ENCODE measurements at places on chromosomes 16 and 17.

- no peak for DNase-seq
Observed at GRCh38 chr16:87736008-87736382, 29.8 kb downstream of the KLHDC4 start.

GRCh38 chr17:66583112-66583748 is 251.7 kb upstream of the CACNG5 start:
- no peak for DNase-seq

DNA sequence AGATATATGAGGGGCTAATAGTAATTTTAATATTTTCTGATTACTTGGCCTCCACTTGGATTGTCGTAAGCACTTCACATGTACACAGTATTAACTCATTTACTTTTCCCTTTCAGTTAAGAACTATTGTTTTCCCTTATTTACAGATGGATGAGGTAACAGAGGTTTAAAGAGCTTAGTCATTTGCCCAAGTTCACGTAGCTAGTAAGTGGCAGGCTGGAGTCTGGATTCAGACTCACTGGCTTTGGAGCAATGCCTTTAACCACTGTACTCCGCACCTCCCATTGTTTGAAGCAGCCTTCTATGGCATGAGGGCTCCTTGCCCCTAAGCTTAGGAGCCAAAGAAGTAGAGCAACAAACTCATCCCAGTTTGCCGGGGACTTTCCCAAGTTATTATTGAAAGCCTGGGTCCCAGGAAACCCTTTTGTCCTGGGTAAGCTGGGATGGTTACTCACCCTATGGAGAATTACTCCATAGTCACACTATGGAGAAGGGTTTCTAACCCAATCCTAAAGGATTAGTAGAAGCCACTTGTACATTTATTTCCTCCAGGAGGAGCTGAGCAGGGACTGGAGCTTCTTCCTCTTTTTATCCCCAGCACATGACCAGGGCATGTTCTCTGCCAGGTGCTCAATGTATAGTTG is 12.3 kb downstream of the FOXL1 start:
- DNase-seq: no peak

DNA sequence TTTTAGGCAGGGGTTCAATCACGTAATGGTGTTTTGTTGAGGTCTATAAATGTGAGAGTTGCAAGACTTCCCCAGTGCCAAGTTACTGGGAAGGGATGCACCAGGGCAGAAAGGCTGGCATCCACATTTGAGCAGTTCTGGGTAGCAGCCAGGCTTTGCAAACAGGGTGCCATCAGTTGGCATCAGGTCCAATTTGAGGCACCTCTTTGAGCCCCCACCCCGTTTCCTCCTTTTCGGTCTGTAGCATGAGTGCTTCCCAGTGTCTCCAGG is 142.6 kb upstream of the CACNG5 start:
- no peak for DNase-seq

- DNase-seq: no peak
Observed at GRCh38 chr16:79986352-79986751, 385.8 kb upstream of the MAF start.

DNA sequence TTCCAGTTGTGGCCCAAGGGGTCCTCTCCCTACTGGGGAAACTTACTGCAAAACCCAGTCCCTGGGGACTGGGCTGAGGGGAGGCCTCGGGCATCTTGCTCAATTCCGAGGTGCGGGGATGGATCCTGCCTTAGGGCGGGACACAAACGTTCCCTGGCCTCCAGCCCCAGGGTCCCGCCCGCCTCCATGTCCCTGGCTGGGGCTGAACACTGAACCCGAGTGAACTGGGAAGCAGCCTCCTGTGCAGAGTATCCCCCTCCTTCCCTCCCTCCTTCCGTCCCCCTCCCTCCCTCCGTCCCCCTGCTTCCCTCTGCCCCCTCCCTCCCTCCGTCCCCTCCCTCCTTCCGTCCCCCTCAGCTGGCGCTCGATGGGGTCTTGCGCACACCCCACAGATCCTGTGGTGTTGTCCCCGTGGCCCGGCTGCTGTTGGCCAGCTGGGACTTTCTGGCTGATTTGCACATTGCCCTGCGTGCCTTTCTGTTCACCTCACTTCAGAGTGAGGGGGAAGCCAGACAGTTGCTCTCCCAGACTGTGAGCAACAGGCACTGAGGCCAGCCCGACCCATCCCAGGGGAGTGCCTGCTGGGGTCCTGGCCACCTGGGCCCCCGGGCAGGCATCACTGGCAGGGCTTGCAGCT is 5.5 kb downstream of the TRAF7 start:
- no peak for DNase-seq

DNA sequence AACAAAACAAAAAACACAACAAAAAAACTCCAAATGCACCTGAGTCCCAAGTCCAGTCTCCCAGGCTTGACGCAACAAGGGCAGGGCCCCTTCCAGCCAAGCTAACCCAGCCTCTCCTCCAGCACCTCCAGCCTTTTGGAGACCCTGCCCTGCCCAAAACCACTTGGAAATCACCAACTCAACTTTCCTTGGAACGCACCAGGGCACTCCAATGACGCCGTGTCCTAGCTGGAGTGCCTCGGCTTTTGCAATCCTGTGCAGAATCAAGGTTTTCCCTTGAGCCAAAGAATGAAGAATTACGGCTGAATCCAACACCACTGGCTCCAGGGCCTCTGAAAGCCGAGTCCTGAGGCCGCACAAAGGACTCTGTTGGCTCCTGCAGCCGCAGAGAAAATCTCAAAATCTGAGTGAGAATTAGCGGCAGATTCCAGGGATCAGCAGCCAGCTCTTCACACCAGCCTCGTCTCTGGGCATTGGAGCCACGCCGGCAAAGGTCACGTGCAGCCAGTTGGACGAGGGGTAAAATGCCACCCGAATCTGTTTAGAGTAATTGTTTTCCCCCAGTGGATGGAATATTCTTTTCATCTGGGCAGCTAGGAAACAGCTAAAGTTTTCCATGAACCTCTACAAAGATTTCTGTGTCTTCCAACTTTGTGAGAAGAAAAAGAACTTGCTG is 9.7 kb upstream of the BAIAP2 start:
- no peak for DNase-seq

DNA sequence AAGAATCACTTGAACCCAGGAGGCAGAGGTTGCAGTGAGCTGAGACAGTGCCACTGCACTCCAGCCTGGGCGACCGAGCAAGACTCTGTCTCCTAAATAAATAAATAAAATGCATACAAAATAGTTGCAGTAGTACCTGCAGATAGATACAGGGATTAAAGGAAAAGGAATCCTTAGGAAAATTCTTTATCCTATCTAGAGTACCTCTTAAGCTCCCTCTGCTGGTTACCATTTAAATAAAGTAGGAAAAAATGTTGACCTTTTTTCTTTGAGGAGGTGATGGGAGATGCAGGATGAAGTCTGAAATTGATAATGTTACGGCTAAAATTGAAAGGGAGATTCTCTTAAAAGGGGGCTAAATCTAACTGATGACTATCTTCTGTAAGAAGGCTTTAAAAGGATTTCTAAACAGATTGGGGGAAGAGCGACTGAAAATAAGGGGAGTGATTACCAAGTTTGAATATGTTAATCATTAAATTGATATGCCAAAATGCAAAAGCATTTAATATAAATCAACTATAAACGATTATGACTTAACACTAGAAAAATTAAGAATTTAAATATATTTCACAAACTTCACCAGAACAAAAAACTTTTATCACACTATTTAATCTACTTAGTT is 29.4 kb downstream of the C16orf87 start:
- DNase-seq: no peak

DNA sequence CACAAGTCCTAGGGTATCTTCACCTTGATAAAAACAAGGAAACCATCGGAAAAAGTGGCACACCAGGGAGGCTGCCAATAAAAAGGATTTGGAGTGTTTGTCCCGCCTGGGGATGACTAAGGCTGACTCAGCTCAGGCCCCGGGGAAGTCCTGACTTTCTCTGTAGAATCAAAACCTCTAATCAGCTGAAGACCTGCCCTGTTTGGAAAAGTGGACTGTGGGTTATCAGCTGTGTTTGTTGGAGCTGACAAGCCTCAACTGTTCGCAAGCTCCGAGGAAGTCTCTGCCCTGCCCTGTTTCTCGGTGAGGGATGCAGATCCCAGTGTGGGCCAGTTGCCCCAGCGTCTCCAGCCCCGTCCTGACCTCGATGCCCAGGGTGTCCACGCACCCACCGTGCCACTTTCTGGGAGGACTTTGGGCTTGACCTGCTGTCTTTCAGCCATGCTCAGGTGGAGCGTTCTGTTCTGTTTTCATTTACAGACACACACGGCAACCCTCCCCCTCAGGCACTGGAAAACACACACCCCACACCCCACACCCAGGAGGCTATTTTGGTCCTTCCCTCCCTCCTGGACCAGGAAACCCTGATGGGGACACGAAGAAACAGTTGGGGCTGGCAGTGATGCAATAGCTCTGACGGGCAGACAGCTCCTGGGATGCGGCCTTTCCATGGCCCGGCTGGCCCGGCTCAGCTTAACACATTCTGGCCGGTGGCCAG is 27.6 kb upstream of the PITPNA start:
- no peak for DNase-seq

GRCh38 chr17:38970804-38971203 is 3.6 kb upstream of the FBXO47 start:
- DNase-seq: no peak

DNA sequence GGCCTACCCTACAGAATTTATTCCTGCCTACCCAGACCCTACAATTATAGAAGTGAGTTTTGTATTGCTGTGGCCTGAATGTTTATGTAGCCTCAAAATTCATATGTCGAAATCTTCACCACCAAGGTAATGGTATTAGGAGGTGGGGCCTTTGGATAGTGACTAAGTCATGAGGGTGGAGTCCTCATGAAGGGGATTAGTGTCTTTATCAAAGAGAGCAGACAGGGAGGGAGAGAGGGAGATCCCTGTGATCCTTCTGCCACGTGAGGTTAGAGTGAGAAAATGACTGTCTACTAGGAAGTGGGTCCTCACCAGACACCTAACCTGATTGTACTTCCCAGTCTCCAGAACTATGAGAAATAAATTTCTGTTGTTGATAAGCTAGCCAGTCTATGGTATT is 981 bp upstream of the DUXB start:
- DNase-seq: no peak

- DNase-seq: no peak
Observed at GRCh38 chr16:55695595-55695994, 39.8 kb downstream of the SLC6A2 start.

GRCh38 chr17:4785311-4786105 is 656 bp downstream of the VMO1 start:
- DNase-seq: no peak

DNA sequence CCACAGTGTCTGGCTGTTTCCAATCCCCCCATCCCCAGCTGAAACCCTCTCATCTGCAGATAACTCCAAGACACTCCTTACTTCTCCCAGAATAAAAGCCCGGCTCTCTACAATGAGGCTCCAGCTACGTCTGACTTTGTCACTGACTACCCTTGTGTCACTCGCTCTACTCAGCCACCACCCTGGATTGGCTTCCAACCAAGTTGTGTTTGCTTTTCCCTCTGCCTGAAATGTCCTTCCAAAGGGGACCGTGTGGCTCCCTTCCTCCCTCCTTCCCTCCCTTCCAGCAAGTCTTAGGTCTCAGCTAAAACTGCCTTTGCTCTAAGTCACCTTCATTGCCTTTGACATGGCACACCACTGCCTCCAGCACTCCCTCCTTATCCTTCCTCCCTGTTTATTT is 42.8 kb downstream of the CDH1 start:
- no peak for DNase-seq

GRCh38 chr16:66585481-66586239 is 6.4 kb downstream of the CMTM2 start:
- no peak for DNase-seq

DNA sequence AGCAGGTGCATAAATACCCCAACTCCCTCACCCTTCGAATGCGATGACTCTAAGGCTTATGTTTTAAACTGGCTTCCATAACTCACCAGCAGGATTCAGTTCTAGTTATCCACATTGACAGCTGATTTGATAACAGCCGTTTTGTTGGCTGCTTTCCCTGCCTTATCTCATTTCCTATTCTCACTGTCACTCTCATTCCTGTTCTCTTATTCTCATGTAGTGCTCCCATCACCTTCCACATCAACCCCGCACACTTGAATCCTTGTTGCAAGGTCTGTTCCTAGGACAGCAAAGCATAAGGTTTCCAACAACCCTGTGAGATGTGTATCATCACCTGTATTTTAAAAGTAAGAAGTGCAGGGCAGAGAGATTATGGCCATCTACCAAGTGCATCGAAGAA is 344.4 kb downstream of the CDH13 start:
- no peak for DNase-seq

DNA sequence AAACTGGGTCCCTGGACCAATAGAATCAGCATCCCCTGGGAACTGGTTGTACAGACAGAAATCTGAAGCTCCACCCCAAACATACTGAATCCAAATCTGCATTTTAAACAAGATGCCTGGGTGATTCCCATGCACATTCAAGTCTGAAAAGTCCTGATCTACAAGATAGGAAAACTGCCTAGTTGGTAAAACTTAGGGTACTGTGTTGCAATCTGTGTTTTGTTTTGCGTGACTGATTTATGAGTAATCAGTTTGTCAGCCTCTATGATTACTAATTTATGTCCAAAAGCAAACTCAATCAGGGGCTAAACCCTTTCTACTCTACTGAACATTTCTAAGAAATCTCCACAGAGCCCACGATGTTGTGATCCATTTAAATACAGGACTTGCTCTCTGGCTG is 103.8 kb downstream of the YPEL2 start:
- no peak for DNase-seq

DNA sequence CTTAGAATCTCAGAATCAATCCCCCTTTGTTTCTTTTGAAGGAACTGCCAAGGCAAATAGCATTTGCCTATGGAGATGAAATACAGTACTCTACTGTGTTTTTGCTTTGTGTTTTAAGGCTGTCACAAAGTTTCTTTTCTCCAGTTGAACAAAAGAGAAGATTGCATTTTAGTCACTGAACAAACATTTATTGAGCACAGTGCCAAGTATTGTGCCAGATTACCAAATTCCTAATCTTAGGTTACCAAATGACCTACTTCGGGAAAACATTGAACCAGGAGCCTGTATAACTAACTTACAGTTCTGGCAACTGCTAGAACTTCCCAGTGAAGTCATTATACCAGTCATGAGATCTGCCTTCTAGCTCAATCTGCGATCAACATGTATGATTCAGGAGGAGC is 3.0 kb upstream of the UBB start:
- no peak for DNase-seq

- DNase-seq: no peak
Observed at GRCh38 chr16:12253731-12254130, 277.2 kb downstream of the SNX29 start.

DNA sequence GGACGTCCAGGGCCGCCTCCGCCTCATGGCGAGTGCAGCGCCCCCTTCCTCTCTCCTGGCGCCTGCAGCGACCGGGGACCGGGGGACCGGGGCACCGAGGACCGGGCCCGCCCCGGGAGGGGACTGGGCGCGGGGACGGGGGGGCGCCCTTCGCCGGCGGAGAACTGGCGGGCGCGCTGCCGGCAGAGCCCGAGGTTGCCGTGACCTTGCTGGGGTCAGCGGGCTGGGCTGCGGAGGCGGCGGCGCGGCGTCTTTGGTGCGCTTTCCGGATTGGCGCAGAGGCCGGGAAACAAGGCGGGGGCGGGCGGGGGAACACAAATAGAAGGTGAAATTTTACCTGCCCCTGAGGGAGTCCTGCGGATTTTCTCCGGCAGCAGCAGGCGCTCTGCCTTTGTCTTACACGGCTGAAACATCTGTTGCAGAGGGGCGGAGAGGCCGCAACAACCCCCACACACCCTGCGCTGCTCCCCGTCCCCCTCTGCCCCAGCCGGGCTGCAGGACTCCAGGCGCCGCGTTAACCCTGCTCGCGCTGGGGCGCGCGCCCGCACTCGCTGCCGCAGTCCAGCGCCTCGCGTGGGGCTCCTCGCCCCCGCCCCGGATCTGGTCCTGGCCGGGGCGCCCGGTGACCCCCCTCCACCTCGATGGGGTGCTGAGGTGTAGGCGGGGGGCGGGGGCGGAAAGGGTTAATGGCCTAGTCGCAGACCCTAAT is 53.5 kb downstream of the SREBF1 start:
- no peak for DNase-seq

- no peak for DNase-seq
Observed at GRCh38 chr16:12067714-12068401, 91.3 kb downstream of the SNX29 start.

All from stimulated activated CD8-positive, alpha-beta memory T cell treated with anti-CD3 and anti-CD28 coated beads, Interleukin-4, amount 100 ng/mL, for 4 hours (primary cell).